ENCODE measurements at places on chromosomes 11 and 22.

GRCh38 chr22:21628386-21629254 is 1.2 kb downstream of the YDJC start:
- DNase-seq, result no peak

DNA sequence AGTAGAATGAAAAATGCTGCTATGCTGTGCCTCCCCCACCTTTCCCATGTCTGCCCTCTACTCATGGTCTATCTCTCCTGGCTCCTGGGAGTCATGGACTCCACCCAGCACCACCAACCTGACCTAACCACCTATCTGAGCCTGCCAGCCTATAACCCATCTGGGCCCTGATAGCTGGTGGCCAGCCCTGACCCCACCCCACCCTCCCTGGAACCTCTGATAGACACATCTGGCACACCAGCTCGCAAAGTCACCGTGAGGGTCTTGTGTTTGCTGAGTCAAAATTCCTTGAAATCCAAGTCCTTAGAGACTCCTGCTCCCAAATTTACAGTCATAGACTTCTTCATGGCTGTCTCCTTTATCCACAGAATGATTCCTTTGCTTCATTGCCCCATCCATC is 14.9 kb upstream of the HBE1 start:
- DNase-seq, result no peak

DNA sequence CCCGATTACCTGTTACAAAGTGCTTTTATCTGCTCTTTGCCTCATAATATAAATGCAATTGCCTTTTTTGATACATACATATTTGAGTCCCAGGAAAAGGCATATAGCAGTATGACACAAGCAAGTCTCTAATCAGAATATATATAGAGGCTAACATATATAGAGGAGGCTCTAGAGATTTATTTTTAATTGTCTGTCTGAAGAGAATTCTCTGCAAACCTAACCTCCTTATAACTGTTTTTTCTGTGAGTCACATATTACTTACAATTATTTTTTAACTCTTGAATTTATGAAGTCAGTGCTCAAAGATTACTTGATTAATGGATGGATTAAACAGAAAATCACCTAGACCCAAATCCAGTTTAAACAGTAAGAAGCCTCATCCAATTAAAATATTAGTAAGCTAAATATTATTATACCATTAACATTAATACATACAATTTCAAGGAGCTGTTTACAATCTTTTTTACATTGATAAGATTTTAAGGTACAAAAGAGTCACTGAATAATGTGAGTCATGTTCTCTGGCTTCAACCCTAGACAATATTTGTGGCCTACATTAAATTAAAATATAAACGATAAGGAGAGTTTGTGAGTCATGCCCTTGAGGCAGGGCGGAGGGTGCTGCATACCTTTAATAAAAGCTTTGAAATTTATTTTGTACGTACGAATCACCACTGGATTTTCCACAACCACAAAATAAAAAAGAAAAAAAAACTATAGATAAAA is 19.2 kb upstream of the MMP13 start:
- DNase-seq, result no peak

DNA sequence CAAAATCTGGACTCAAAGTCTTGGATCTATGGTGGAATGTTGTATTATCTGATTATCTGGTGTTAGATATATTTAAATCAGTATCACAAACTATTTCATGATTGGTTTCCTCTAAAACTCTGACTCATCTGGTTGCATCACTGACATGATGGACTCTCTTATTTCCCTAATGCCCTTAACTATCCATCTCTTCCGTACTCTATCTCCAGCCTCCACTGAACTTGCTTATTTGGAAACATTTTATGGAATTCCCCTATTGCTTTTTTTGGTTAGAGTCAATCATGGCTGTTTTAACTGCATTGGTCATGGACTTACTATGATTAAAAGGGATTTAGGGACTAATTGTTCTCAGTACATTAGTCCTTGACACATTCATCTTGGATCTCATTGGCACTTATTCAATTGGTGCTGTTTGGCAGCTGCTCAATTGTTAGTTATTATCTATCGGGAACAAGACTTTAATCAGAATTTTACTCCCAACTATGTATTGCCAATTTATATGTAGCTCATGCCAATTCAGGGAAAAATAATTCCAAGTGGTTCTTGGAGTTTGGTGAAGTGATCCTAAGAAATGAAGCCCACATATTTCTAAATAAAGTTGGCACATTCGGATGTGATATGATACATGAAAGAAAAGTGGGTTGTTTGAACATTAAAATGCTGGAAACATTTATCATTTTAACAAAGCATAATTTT is 942.0 kb upstream of the CCDC90B start:
- no peak for DNase-seq

DNA sequence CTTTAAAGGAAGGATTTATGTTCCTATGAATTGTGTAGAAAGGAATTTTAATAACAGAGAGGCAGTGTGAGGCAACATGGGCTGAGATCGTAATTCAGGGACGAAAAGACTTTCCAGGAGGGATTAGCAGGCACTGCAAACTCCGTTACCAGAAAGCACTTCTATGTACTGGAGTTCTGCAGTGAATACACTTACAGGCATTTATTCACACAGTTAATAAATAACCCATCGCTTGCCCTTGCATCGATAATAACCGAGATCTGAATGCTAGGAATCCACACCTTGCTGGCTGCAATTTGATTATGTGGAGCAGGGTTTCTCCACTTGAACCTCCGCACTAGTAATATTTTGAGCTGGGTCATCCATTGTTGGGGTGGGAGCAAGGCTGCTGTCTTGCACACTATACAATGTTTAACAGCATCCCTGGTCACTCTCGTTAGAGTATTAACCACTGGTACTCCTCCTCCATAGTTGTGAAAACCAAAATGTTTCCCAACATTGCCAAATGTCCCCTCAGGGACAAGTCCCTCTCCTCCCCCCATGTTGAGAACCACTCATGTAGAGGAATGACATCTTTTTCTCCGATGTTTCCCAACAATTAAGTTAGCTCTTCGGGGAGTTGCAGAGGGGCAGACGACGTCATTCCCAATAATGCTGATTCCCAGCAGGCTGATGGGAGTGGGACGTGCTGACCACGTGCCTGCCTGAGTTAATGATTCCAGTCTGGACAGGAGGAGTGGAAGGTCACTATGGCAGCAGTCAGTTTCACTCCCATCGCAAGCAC is 99.5 kb downstream of the SNX19 start:
- DNase-seq, result no peak

GRCh38 chr22:33209930-33210784 is 152.0 kb upstream of the SYN3 start:
- no peak for DNase-seq

GRCh38 chr11:68141246-68142027 is 20.2 kb upstream of the CHKA start:
- no peak for DNase-seq

DNA sequence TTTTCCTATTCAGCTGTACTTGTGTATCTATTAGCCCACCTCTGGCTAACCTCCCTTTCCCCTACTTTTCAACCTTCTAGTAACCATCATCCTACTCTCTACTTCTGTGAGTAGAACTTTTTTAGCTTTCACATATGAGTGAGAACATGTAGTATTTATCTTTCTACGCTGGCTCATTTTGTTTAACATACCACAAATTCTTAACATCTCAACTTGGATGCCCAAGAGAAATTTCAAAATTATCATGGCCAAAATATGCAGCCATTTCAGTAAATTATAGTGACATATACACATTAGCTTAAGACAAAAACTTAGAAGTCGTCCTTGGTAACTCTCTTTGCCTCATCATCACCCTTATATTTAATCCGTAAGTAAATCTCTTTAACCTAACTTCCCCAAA is 34.7 kb downstream of the LUZP2 start:
- DNase-seq, result no peak

GRCh38 chr11:80096736-80097135 is 655.9 kb upstream of the TENM4 start:
- DNase-seq, result no peak

- no peak for DNase-seq
Measured at GRCh38 chr22:40218152-40218551, 40.4 kb downstream of the TNRC6B start.

DNA sequence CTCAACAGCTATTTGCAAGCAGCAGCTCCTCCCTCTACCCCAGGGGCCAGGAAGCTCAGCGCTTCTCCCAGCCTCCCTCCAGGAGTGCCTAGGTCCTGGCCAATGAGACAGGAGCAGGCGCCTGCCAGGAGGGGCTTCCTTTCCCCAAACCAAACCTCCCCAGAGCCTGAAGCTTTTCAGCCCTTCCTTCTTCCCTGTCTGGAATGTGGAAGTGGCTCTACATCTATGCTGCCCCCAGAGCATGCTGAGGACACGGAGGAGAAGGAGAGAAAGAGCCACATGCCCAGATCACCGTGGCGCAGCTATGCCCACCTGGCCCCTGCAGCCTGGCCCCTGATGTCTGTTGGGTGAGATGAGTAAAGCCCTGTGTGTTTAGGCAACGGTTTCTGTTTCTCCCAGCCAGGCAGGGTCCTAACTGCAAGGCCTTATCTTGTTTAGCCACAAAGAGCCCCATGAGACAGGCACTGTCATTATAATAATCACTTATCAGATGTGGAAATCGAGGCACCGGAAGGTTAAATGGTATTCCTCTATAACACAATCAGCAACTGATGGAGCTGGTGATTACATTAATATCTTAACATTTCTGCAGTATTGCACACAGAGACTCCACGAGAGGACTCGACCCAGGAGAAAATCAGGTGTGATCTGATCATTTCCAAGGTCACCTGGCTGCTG is 315.8 kb downstream of the CTTN start:
- no peak for DNase-seq

DNA sequence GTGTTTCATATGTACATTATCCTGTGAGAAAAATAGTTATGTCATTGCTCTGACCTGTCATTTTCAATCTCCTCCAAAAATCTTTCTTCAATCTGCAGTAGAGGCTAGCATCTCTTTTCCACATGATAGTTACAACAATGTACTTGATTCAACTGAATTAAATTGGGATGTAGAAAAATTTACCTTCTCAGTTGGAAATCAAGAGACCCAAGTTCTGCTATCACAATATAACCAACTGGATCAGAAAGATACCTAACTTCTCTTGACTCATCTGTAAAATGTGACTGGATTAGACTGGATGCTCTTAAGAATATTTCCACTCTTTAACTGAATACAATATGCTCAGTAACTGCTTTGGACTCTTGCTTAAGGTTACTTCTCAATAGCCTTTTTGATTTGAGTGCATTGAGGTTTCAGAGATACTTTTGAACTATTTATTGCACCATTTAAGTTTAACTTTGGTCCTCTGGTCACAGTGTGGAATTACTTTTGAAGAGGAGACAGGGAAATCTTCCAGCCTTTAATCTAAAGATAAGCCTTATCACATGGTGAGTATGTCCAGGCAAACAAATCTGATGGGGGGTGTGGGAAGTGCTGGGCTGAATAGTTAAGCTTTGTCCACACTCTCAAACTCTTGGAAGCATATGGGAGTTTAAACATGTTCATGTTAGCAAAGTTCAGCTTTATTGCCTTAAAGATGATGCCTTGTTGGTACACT is 82.3 kb downstream of the YAP1 start:
- DNase-seq, result no peak

DNA sequence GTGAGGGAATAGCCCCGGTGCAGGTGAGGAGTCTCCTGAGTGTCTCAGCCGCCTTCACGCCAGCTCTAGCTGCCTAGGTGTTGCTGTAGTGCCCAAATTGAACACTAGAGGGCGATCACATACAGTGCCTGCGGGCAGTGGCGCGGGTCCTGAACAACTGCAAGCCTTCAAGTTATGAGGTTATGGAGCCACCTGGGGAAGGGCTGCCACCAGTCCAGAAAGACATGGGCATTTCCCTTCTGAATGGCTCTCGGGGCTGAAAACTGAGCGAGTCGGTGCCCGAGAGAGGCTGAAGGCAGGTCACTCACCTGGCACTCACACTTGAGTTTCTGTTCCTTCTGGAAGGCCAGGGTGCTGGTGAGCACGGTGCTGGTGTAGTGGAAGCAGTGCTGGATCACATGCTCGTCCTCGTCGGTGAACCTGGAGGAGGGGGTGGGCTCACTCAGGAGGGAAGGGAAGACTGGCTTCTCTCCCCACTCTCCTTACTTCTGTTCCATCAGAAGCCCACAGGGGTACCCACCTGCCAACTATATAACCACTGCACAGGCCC is 88.4 kb downstream of the PDE2A start:
- DNase-seq, result peak; percentile 38

DNA sequence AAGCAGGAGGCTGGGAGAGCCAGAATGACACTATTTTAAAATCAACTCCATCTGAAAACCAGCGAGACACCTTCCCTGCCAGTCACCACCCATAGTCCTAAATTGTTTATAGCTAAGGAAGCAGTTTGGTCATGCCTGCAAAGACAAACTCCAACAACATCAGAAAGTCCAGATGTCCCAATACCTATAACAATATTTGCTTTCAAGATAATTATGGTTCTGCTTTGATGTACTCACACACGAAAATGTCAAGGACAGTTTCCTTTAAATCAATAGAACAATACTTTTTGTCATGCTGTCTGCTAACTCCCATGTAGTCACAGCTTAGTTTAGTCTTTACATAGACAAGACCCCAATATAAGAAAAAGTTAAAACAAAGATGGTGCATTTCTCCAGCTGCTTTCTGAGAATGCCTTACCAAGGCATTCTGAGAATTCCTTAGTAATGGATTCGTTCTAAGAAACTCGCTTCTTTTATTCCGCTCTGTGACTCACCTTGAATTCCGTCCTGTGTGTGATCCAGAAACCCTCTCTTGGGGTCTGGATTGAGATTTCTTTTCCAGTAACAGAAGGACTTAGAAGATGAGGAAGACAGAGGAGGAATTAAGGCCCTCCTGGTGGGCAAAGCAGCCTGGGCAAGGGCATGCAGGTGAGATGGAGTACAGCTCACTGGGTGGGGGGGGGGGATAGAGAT is 9.6 kb upstream of the SCGB2A2 start:
- DNase-seq, result no peak

- DNase-seq, result no peak
Measured at GRCh38 chr11:46978005-46978491, 41.5 kb downstream of the CSTPP1 start.

- DNase-seq, result no peak
Measured at GRCh38 chr11:45301537-45302246, 15.6 kb upstream of the SYT13 start.

- DNase-seq, result no peak
Measured at GRCh38 chr22:27685970-27686369, 115.6 kb downstream of the MN1 start.

DNA sequence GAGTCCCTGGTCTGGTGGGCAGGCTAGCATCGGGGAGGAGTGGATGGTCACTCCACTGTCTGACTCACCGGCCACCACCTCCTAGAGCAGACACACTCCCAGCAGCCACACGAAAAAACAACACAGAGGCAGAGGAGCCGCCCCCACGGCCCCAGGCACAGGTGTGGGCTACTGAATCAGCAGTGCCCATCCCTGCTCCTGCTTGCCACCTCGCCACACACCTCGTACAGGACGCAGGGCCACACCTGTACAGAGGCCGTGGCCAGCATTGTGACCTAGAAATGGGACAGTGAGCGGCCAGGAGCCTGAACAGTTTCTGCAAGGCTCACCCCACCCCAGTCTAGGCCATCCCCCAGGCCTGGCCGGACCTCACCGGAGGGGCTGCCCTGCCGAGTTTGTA is 14.0 kb downstream of the TRIM29 start:
- no peak for DNase-seq

- no peak for DNase-seq
Measured at GRCh38 chr11:17683377-17684161, 35.8 kb upstream of the MYOD1 start.

- DNase-seq, result no peak
Measured at GRCh38 chr11:65552388-65552951, 5.7 kb downstream of the LTBP3 start.

All from activated naive CD8-positive, alpha-beta T cell treated with anti-CD3 and anti-CD28 coated beads, Interleukin-2, amount 50 U/mL, for 16 hours (primary cell).